ENCODE measurements at places on chromosomes 2 and 18. TPM values are rescaled to one million over a fixed set of nuclear protein-coding genes. Genes with fewer than 3 reads are reported as not detected.

- H3K27me3 ChIP-seq, result no peaks in the 10 kb centered on the region
- no peak for DNase-seq
- H3K4me3 ChIP-seq, result no peak overlapping the region
Measured at GRCh38 chr2:171173087-171173486, 12.4 kb upstream of the TLK1 start.

- no peaks in the 10 kb centered on the region for H3K27me3 ChIP-seq
- no peaks in the 10 kb centered on the region for H3K36me3 ChIP-seq
- H3K4me1 ChIP-seq, result peaks cover 12% of the 10 kb centered on the region
- H3K27ac ChIP-seq, result no peak overlapping the region
- no peak overlapping the region for H3K4me3 ChIP-seq
Measured at GRCh38 chr2:62071126-62071598, 124.8 kb upstream of the B3GNT2 start.

The TYW5 gene
- total RNA-seq, result 17.1 TPM

GRCh38 chr2:130829015-130829414, 7.7 kb upstream of the ARHGEF4 start:
- peak; percentile 76 for DNase-seq
- no peak overlapping the region for H3K27ac ChIP-seq
- peaks cover 44% of the 10 kb centered on the region for H3K4me1 ChIP-seq
- H3K27me3 ChIP-seq, result no peaks in the 10 kb centered on the region
- no peaks in the 10 kb centered on the region for H3K36me3 ChIP-seq

GRCh38 chr18:3513481-3513880, 63.5 kb downstream of the TGIF1 start:
- peaks cover 20% of the 10 kb centered on the region for H3K4me1 ChIP-seq
- no peak for DNase-seq
- H3K27ac ChIP-seq, result no peak overlapping the region
- no peaks in the 10 kb centered on the region for H3K27me3 ChIP-seq
- no peaks in the 10 kb centered on the region for H3K36me3 ChIP-seq
- no peak overlapping the region for H3K4me3 ChIP-seq

DNA sequence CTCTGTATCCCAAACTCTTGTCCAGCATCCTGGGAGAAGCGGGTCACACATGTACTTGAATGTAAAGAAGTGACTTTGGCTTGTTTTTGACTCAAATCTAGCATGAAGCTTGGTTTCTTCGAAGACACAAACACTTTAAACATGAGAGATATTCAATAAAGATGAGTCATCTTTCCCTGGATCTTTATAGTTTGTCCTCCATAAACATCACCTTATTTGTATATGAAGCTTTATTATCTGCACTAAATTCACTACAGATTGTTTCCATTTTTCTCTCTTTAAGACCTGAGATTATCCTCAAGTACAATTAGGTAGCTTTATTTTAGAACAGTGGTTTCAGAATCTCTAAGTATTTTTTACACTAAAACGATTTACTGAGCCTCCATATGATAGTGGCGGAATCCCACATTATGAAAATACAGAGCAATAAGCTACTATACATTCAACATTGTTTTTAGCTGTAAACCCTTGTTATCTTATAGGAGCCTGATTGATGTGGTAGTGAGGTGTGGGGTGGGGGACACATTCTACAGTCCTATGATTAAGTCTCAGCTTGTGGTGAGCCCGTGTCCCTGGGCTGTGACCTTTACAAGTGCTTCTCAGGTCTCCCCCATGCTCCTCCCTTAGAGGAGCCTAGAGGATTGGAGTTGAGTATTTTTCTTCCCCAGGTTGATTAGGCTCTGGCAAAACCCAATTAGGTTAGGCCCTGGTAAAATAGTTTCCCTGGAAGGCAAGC, 79.6 kb upstream of the RAPGEF4 start:
- no peak overlapping the region for H3K27ac ChIP-seq

The ONECUT2 gene
- total RNA-seq, result 0.15 TPM

GRCh38 chr2:163207693-163208370, 369.3 kb upstream of the KCNH7 start:
- H3K4me3 ChIP-seq, result no peak overlapping the region
- H3K36me3 ChIP-seq, result no peaks in the 10 kb centered on the region
- no peaks in the 10 kb centered on the region for H3K27me3 ChIP-seq
- no peak overlapping the region for H3K27ac ChIP-seq
- DNase-seq, result no peak

- no peaks in the 10 kb centered on the region for H3K27me3 ChIP-seq
- H3K36me3 ChIP-seq, result no peaks in the 10 kb centered on the region
- H3K27ac ChIP-seq, result no peak overlapping the region
- no peaks in the 10 kb centered on the region for H3K4me1 ChIP-seq
- no peak for DNase-seq
- no peak overlapping the region for H3K4me3 ChIP-seq
Measured at GRCh38 chr18:13564579-13564978, 161.8 kb downstream of the FAM210A start.

DNA sequence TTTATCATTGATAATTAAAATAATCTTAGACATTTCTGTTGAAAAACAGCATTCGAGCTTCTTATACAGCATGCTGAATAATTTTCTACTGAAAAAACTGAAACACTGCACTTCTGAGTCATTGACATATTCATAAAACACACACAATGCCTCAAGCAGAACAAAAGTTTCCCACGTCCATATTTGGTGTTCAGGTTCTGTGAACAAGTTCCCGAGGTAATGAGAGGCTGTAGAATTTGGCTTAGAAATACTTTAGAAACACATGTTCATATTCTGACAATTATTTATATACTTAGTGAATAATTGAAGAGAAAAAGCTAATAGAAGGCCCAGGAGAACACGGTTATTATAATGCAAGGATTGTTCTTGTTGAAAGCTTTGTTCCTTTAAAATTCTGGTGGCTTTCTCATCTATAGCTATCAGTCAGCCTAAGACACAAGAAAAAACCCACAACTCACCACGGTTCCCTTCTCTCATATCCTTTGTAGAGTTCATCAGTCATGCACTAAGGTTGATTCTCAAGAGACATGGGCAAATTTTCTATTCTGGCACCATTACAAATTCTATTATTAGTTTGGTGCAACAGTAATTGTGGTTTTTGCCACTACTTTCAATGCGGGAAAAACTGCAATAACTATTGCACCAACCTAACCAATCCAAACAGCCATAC, 194.4 kb downstream of the TMX3 start:
- no peaks in the 10 kb centered on the region for H3K4me1 ChIP-seq
- no peaks in the 10 kb centered on the region for H3K27me3 ChIP-seq
- H3K27ac ChIP-seq, result no peak overlapping the region
- H3K4me3 ChIP-seq, result no peak overlapping the region
- DNase-seq, result no peak

DNA sequence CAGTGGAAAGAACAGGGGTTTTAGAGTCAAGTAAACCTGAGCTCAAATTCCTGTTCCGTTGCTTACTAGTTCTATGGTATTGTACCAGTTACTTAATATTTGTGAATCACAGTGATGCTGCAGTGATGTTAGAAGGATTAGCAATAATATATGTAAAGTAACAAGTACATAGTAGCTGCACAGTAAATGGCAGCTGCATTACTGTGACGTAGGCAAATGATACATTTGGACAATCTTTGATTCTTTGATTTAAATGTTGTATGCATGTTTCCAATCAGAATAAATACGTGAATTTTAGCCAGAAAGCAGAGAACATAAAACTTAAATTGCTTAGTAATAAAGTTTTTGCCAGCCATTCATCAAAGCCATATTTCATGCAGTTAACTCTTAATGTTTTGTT, 243.0 kb downstream of the ERBB4 start:
- H3K4me1 ChIP-seq, result no peaks in the 10 kb centered on the region
- no peak overlapping the region for H3K27ac ChIP-seq
- no peaks in the 10 kb centered on the region for H3K27me3 ChIP-seq
- H3K36me3 ChIP-seq, result no peaks in the 10 kb centered on the region

DNA sequence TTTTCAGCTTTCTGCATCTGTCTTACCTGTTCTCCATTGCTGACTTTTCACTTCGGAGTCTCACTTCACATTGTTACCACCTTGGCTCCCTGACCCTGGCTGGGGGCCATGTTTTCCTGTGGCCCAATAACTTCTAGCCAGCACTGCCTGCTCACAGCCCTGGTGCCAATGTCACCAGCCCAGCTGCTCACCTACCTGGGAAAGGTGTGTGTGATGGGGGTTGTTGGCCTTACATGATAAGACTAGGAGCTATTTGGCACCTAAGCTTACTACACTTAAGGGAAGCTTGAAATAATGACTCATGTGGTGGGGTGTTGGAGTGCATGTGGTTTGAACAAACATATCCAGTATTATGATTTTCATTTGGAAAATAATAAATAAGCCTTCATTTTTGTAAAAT, 37.5 kb upstream of the PGAP1 start:
- H3K36me3 ChIP-seq, result no peaks in the 10 kb centered on the region
- H3K4me3 ChIP-seq, result no peak overlapping the region
- H3K27ac ChIP-seq, result no peak overlapping the region
- no peaks in the 10 kb centered on the region for H3K27me3 ChIP-seq

DNA sequence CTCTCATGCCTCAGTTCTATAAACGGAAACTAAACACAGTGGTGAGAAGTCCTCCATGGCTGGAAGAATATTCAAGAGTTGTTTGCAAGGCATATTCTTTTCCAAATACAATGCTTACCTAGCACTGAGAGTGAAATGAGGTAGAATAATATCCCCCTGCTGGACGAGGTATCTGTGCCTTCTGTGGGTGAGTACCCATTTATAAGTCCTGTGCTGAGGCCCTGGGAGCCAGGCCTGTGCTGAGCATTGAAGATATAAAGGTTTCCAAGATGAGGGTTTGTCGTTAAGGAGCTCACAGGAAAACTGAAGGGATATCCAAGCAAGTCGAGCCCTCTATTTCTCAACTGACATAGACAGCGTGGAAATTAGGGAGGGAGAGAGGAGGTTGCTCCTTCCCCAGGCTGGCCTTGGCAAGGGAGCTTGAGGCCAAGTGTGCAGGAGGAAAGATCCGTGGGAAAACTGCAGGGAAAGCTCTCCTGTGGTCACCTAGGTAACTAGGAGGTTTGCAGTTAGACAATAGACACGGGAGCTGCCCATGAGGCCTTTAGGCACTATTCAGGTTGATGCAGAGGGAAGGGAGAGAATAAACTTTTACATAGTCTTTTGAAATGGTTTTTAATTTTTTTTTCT, 17.6 kb downstream of the PTPRM start:
- H3K4me3 ChIP-seq, result no peak overlapping the region
- H3K36me3 ChIP-seq, result no peaks in the 10 kb centered on the region
- H3K27me3 ChIP-seq, result no peaks in the 10 kb centered on the region
- DNase-seq, result no peak

DNA sequence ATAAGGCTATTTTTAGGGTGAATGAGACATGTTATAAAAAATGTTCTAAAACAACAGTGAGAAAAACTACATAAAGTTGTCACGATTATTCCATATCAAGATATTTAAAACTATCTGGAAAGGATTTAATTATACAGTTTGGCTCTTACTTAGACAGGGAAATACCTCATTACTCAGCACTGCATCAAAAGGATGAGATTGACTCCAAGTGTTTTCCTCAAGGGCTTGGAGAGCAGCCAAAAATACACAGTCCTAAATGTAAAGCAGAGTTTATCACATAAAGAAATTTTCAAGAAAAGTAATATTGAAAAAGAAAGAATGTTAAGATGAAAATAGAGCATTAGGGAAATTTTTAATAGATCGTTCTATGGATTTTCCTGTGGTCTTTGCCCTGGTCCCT, 285.5 kb upstream of the NETO1 start:
- no peaks in the 10 kb centered on the region for H3K27me3 ChIP-seq
- DNase-seq, result no peak
- no peaks in the 10 kb centered on the region for H3K36me3 ChIP-seq
- H3K27ac ChIP-seq, result no peak overlapping the region

- no peak overlapping the region for H3K4me3 ChIP-seq
- no peaks in the 10 kb centered on the region for H3K36me3 ChIP-seq
- peaks cover 37% of the 10 kb centered on the region for H3K4me1 ChIP-seq
- peak overlapping the region; percentile 47 for H3K27ac ChIP-seq
Measured at GRCh38 chr2:101741775-101742520, 44.4 kb downstream of the MAP4K4 start.

DNA sequence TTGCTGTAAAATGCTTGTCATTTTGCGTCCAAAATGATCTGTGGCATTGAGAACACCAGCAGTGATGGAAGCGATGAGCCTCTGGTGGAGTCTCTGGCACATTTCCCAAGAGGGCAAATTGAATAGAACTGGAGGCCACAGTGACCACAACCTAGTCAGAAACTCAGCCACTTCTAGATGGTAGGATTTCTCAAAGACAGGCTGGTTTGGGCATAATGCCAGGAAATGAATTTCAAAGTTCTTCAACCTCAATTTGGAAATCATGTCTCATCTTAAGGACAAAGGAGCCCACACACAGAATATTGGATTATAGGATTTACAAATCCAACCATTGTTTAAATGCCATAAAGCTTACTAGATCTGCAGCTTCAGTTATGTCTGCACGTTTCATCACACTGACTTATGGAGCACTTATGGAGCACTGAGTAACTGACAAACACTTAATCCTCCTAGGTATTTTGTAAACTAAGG, 132.1 kb downstream of the COL6A3 start:
- H3K27me3 ChIP-seq, result no peaks in the 10 kb centered on the region
- no peak overlapping the region for H3K4me3 ChIP-seq
- H3K27ac ChIP-seq, result no peak overlapping the region

The DDX18 gene
- total RNA-seq, result 87.0 TPM

The TNFAIP6 gene
- total RNA-seq, result not detected

DNA sequence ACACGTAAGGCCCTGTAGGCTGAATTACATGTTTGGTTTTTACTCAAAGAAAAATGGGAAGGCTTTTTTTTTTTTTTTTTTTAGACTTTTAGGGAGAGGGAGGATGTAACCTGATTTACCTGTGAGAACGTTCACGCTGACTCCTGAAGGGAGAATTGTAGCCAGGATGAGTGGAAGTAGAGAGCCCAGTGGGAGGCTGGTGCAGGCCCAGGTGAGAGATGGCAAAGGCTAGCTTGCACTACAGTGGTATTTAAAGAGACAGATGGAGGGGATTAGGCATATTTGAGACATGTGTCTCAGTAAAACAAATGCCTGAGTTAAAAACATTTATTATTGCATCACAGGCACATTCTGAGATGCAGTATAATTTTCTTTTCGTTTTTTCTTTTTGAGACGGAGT, 107.9 kb downstream of the CCDC85A start:
- no peaks in the 10 kb centered on the region for H3K36me3 ChIP-seq
- no peak overlapping the region for H3K4me3 ChIP-seq
- no peak for DNase-seq

The KRTCAP3 gene
- 0.88 TPM for total RNA-seq

The ZNF24 gene
- 53.6 TPM for total RNA-seq

The ARHGEF33 gene
- 0.19 TPM for total RNA-seq

The TMEM169 gene
- 17.9 TPM for total RNA-seq

DNA sequence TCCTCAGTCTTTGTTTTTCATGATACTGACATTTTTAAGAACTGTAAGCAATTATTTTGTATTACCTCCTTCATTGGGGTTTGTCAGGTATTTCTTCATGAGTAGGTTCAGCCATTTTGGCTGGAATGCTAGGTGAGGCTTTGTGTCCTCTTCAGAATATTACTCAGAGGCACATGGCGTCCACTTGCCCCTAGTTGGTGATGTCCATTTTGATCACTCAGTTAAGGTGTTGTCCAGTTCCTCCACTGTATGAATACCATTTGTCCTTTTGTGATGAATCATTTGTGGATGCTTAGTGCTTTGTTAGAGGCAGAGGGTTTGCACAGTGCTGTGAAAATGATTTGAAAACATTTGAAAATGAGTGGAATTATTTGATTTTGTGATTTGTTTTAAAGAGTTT, 4.7 kb downstream of the IL1RL2 start:
- peaks cover 17% of the 10 kb centered on the region for H3K27me3 ChIP-seq
- no peak for DNase-seq
- no peaks in the 10 kb centered on the region for H3K4me1 ChIP-seq
- H3K27ac ChIP-seq, result no peak overlapping the region
- H3K4me3 ChIP-seq, result no peak overlapping the region

Measured in neural progenitor cell (in vitro differentiated cells).